ENCODE measurements at places on chromosomes 4 and X. TPM values are rescaled to one million over a fixed set of nuclear protein-coding genes. Genes with fewer than 3 reads are reported as not detected.

Gene NPY2R
- not detected for total RNA-seq

Gene CSTF2
- 6.6 TPM for total RNA-seq

Gene CPLX1
- total RNA-seq = 3.1 TPM

Gene NAT8L
- 1.1 TPM for total RNA-seq

Gene VSIG1
- total RNA-seq = not detected

Gene CT45A2
- not detected for total RNA-seq

Gene RELL1
- total RNA-seq = 23.6 TPM

Gene CLCN5
- total RNA-seq = 2.7 TPM

Gene OTC
- total RNA-seq = not detected

Gene GPRIN3
- 5.9 TPM for total RNA-seq

Gene HS6ST2
- 0.08 TPM for total RNA-seq

Gene GNRHR
- total RNA-seq = not detected

Gene IRS4
- total RNA-seq = not detected

Gene FAM241A
- 8.8 TPM for total RNA-seq

Data from Right ventricle myocardium inferior (tissue), 1 donor.